ACHN (cell line): ENCODE measurements at places on chromosomes 6 and 20.

GRCh38 chr6:6230286-6230685, 90.2 kb downstream of the F13A1 start:
- DNase-seq: no peak

DNA sequence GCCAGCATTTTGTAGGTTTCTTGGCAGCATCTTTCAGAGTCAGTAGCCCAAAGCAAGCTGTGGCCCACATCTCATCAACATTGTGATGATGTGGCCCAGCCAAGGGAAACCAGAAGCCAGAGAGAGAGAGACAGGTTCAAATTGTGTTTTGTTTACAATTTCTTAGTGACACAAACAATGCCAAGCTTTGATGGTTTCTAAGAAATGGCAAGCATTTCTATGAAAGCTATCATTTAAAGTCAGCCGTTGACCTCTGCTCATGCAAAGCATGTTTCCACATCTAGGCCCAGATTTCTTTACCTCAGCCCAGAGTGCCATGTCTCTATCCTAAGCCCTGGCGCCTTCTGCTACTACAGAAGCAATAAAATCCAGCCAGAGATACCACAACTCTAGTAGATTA, 32.9 kb downstream of the GCM1 start:
- DNase-seq: no peak

- DNase-seq: no peak
Measured at GRCh38 chr6:143605906-143606521, 71.8 kb upstream of the PHACTR2 start.

- DNase-seq: no peak
Measured at GRCh38 chr6:11497881-11498280, 39.7 kb upstream of the TMEM170B start.

GRCh38 chr6:107653183-107653580, 163.3 kb downstream of the SOBP start:
- no peak for DNase-seq

GRCh38 chr20:1190847-1191246, 6.1 kb upstream of the TMEM74B start:
- no peak for DNase-seq

- no peak for DNase-seq
Measured at GRCh38 chr6:154602708-154603107, 92.2 kb upstream of the CNKSR3 start.
